Progenitor cell of endocrine pancreas (in vitro differentiated cells): ENCODE measurements at places on chromosomes 3 and 15.

GRCh38 chr15:28127036-28127435, 27.9 kb upstream of the OCA2 start:
- DNase-seq = no peak

GRCh38 chr3:102114264-102114979, 265.1 kb downstream of the NFKBIZ start:
- no peak for DNase-seq

- DNase-seq = no peak
These were observed 181.6 kb downstream of the MEGF11 start for GRCh38 chr15:66071921-66072295.

DNA sequence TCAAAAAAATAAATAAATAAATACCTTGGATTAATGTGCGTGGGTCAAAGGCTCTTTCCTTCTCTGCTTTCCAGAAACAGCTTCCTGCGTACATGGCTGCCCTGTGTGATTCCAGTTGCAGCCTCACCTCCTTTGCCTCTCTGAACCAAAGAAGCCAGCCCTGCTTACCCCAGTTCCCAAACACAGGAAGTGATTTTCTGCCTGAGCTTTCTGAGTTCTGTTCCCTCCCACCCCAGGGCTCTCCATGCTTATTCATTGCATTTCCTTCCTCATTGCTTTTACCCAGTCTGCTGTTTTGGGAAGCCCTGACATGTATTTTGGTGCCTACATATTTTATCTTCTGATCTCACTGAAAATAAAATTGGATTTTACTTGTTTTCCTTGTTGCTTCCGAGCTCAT, 15.4 kb downstream of the ZSCAN2 start:
- no peak for DNase-seq

DNA sequence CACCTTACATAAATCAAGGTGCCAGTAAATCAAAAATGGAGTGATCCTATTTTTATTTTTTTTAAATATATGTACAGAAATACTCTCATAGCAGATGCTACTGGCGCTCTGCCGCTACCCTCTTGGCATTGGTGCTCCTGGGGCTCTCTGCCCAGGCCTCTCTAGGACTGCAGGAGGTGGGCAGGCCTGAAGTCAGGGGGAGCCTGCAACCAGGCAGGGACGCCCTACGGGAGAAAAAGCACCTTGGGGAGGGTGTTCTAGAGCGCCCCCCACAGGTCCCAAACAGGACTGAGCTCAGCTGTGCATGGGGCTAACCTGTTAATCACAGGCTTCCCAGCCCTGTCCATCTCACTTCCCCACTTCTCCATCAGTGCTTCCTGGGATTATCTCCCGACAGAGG, 192.5 kb downstream of the SHQ1 start:
- DNase-seq = no peak
